ENCODE measurements at places on chromosomes 5 and 9.
A peak's percentile ranks its signal among the peaks of the same experiment; 100 is the strongest.

GRCh38 chr5:57684299-57684702 is 201.7 kb upstream of the ACTBL2 start:
- no peak overlapping the region for H3K4me3 ChIP-seq
- H3K4me1 ChIP-seq, result peaks cover 8% of the 10 kb centered on the region
- no peaks in the 10 kb centered on the region for H3K36me3 ChIP-seq
- no peaks in the 10 kb centered on the region for H3K27me3 ChIP-seq

- no peaks in the 10 kb centered on the region for H3K4me1 ChIP-seq
- no peak for DNase-seq
- H3K27ac ChIP-seq, result no peak overlapping the region
Observed at GRCh38 chr5:11139217-11139865, 378.3 kb upstream of the DAP start.

DNA sequence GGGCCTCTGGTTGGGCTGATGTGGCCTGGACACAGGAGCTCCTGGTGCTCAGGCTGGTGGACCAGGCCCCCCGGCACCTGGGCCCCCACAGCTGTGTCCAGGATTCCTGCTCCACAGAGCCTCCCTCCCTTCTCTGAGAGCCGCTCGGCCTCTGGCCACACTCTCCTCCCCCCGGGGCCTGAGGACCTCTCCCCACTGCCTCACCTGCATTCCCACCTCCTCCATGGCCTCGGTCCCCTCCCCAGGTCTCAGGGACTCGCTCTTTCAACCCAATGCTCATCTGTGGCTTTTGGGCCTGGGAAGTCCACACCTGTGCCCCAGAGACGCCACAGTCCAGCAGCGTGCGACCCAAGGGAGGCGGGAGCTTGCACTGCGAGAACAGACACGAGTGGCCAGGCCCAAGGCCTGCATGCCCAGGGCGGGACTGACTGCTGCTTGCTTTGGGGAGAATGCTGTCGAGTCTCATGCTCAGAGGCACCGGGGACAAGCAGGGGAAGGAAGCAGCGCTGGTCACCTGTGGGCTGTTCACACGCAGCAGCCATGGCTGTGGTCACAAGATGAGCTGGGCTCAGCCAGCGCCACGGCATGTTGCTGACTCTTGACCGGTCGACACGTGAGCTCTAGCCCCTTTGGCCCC is 14.6 kb downstream of the PAEP start:
- DNase-seq, result no peak
- no peaks in the 10 kb centered on the region for H3K4me1 ChIP-seq
- no peak overlapping the region for H3K27ac ChIP-seq
- peaks cover 28% of the 10 kb centered on the region for H3K27me3 ChIP-seq

GRCh38 chr5:73631500-73631899 is 5.5 kb downstream of the ARHGEF28 start:
- DNase-seq, result no peak
- H3K4me3 ChIP-seq, result no peak overlapping the region
- no peaks in the 10 kb centered on the region for H3K36me3 ChIP-seq
- no peaks in the 10 kb centered on the region for H3K27me3 ChIP-seq
- H3K4me1 ChIP-seq, result no peaks in the 10 kb centered on the region

GRCh38 chr9:136059321-136059791 is 35.7 kb downstream of the NACC2 start:
- H3K4me3 ChIP-seq, result no peak overlapping the region
- no peaks in the 10 kb centered on the region for H3K27me3 ChIP-seq
- no peak overlapping the region for H3K27ac ChIP-seq
- peaks cover 20% of the 10 kb centered on the region for H3K4me1 ChIP-seq
- DNase-seq, result no peak
- H3K36me3 ChIP-seq, result no peaks in the 10 kb centered on the region

DNA sequence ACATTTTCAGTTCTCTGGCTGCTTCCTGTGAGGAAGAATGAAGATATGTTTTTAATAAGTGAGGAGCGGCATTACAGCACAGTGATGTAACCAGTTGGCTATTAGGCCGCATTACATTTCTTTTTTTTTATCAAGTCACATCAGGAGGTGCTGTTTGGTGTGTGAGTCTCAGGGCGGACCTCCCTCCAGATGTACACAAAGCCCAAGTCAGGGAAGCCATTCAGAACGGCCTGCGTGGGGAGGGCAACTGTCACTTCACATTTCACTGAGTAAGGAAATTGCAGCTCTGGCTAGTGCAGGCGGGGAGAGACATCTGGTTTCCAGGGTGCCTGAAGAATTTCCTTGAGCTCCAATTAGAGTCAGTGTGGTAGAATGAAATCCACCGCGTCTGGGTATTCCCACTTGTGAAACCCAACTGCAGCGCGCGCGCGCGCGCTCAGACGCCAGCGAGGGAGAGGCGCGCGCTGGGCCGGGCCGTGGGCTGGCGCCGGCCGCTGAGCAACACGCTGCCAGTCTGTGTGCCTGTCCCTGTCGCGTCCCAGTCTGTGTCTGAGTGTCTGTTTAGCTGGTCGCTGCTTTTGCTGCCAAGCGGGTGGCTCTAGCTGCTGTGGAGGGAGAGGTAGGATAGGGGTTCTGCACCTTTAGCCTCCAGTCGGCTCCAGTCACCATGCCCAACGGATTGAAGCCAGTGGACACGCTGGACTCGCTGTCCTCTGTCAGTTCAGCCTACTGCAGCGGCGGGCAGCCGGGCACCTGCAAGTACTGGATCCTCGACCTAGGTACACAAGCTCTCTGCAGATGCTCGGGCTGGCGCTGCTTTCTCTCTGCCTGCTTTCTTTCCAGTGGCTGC is 140.8 kb upstream of the OTULINL start:
- no peaks in the 10 kb centered on the region for H3K36me3 ChIP-seq
- H3K27me3 ChIP-seq, result no peaks in the 10 kb centered on the region
- no peaks in the 10 kb centered on the region for H3K4me1 ChIP-seq
- no peak for DNase-seq
- no peak overlapping the region for H3K27ac ChIP-seq

DNA sequence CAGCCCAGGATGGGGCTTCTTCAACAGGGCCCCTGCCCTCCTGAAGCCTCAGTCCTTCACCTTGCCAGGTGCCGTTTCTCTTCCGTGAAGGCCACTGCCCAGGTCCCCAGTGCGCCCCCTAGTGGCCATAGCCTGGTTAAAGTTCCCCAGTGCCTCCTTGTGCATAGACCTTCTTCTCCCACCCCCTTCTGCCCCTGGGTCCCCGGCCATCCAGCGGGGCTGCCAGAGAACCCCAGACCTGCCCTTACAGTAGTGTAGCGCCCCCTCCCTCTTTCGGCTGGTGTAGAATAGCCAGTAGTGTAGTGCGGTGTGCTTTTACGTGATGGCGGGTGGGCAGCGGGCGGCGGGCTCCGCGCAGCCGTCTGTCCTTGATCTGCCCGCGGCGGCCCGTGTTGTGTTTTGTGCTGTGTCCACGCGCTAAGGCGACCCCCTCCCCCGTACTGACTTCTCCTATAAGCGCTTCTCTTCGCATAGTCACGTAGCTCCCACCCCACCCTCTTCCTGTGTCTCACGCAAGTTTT is 23.6 kb downstream of the PCDHGC5 start:
- H3K27me3 ChIP-seq, result no peaks in the 10 kb centered on the region
- peak; percentile 32 for DNase-seq
- H3K36me3 ChIP-seq, result 0 out of 2 replicates have a peak, but pooled peaks cover 2% of the 10 kb centered on the region
- H3K4me1 ChIP-seq, result peaks cover 9% of the 10 kb centered on the region
- no peak overlapping the region for H3K27ac ChIP-seq

DNA sequence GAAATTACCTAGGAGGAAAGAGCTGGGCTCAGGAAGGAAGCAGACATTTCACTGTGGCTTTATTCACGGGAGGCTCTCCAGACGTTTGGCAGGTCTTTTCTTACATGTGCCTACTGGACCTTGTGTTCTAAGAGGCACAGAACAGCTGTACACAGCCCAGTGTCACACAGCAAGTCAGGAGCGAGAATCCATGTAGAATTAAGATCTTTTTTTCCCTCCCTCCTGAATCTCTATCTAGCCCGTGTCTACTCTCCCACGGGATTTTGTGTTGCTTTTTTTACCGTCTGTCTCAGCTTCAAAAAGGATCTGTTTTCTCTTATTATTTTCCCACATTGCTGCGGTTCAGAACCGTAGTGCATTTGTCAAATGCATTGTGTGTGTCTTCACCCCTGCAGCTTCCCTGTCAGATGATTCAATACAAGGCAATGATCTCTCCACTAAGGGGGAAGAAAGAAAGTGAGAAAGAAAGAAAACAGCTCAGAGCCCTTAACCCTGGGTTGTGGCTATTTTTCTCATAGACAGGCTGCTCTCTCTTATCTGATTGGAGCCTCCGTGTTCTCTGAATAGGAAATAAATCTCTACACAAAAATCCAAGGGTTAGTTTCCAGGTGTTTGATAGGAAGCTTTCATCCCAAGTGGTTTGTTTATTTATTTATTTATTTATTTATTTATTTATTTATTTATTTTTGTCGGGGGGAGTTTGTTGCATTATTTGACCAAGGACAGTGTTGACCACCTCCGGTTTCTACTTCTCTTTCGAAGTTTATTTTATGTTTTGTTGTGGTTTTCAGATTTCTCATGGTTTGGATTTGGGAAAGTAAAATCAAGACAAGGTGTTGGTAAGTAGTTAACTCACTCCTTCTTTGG is 191.0 kb downstream of the NTRK2 start:
- no peaks in the 10 kb centered on the region for H3K36me3 ChIP-seq
- H3K4me3 ChIP-seq, result no peak overlapping the region
- H3K27me3 ChIP-seq, result no peaks in the 10 kb centered on the region
- no peak for DNase-seq

- no peaks in the 10 kb centered on the region for H3K27me3 ChIP-seq
- H3K27ac ChIP-seq, result no peak overlapping the region
- no peaks in the 10 kb centered on the region for H3K36me3 ChIP-seq
- H3K4me1 ChIP-seq, result no peaks in the 10 kb centered on the region
Observed at GRCh38 chr9:113933671-113934070, 57.6 kb downstream of the ZNF618 start.

GRCh38 chr9:32906213-32906612 is 95.2 kb downstream of the APTX start:
- H3K4me1 ChIP-seq, result no peaks in the 10 kb centered on the region
- H3K36me3 ChIP-seq, result no peaks in the 10 kb centered on the region
- no peak overlapping the region for H3K27ac ChIP-seq
- no peaks in the 10 kb centered on the region for H3K27me3 ChIP-seq

DNA sequence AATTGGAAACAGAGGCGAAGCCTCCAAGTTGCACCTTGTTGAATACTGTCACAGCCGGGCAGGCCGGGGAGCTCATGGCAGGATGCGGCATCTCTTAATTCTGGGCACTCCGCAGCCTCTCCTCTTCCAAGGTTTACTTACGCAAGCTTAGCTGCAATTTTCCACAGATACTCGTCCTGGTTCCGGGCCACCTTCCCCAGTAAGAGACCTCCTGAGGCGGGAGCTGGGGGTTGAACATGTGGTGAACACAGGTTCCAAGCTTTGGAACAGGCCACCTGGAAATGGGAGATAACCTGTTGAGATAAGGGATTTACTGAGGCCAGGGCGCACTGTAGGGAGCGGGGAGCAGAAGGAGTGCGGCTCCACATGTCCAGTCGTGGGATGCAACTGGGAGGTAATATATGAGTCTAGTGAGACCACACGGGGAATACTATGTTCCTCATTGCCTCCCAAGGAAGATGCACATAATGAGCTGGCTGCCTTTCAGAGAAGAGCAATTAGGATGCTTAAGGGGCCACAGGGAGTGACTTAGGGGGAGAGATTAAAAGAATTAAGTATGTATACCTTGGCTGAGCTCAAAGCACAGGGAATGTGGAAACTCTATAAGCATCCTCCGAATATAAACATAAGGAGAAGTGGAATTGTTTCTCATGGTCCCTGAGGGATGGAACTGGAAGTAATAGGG is 335.2 kb downstream of the CWC27 start:
- no peak for DNase-seq
- H3K4me3 ChIP-seq, result no peak overlapping the region
- H3K36me3 ChIP-seq, result no peaks in the 10 kb centered on the region
- H3K27me3 ChIP-seq, result no peaks in the 10 kb centered on the region

GRCh38 chr9:119284587-119285337 is 84.5 kb downstream of the BRINP1 start:
- no peaks in the 10 kb centered on the region for H3K4me1 ChIP-seq
- H3K4me3 ChIP-seq, result no peak overlapping the region
- no peaks in the 10 kb centered on the region for H3K36me3 ChIP-seq
- no peaks in the 10 kb centered on the region for H3K27me3 ChIP-seq
- no peak for DNase-seq

DNA sequence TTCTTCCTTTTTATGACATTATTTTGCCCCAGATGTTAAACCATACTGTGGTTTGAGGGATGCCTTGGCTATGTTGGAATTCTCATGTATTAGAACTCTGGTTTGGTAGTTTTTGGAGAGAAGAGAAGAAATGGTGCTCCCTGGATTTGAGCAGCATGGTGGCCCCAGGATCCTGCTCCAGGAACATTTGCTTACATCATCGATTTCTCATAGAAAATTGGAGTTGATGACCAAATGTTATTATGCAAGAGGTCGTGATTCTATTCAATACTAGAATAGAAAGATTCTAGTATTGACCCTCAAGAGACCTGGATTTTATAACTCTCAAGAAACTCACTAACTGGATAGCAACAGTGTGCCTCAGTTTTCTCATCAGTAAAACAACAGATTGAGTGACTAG is 77.5 kb upstream of the GNAQ start:
- no peak overlapping the region for H3K27ac ChIP-seq
- DNase-seq, result no peak
- no peaks in the 10 kb centered on the region for H3K36me3 ChIP-seq
- H3K4me3 ChIP-seq, result no peak overlapping the region
- H3K4me1 ChIP-seq, result no peaks in the 10 kb centered on the region

DNA sequence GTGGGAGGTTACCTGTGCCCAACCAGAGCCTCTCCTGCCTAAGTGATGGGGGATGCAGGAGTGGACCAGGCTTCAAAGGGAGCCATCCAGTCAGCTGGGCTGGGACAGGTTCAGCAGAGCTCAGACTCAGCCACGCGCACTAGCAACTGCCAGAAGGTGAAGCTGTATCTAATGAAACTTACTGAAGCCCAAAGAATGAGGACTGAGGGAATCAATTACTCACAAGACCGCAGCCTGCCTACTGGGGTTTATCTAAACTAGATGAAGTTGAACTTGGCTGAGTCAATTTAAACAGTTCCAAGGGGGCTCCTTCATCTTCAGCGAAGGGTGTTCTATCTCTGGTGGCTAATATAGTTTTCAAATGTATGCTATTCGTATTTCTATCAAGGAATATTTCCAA is 11.4 kb downstream of the HAND1 start:
- H3K4me1 ChIP-seq, result peaks cover 4% of the 10 kb centered on the region
- no peaks in the 10 kb centered on the region for H3K36me3 ChIP-seq
- no peaks in the 10 kb centered on the region for H3K27me3 ChIP-seq

GRCh38 chr5:179608131-179608581 is 15.3 kb downstream of the HNRNPH1 start:
- no peak overlapping the region for H3K27ac ChIP-seq
- no peaks in the 10 kb centered on the region for H3K27me3 ChIP-seq
- no peak for DNase-seq
- no peaks in the 10 kb centered on the region for H3K4me1 ChIP-seq

- H3K27me3 ChIP-seq, result no peaks in the 10 kb centered on the region
- no peaks in the 10 kb centered on the region for H3K36me3 ChIP-seq
- peaks cover 37% of the 10 kb centered on the region for H3K4me1 ChIP-seq
- peak; percentile 12 for DNase-seq
Observed at GRCh38 chr5:139137697-139138096, 60.5 kb downstream of the SIL1 start.

GRCh38 chr5:179257176-179257682 is 88.0 kb downstream of the ADAMTS2 start:
- H3K36me3 ChIP-seq, result no peaks in the 10 kb centered on the region
- H3K27me3 ChIP-seq, result no peaks in the 10 kb centered on the region
- DNase-seq, result no peak
- no peak overlapping the region for H3K4me3 ChIP-seq

- peaks cover 11% of the 10 kb centered on the region for H3K4me1 ChIP-seq
- H3K4me3 ChIP-seq, result no peak overlapping the region
- H3K27me3 ChIP-seq, result no peaks in the 10 kb centered on the region
- H3K27ac ChIP-seq, result no peak overlapping the region
- DNase-seq, result no peak
- H3K36me3 ChIP-seq, result no peaks in the 10 kb centered on the region
Observed at GRCh38 chr9:78028926-78029325, 2.7 kb downstream of the GNAQ start.
